Activated naive CD8-positive, alpha-beta T cell treated with anti-CD3 and anti-CD28 coated beads, Interleukin-2, amount 50 U/mL, for 16 hours (primary cell): ENCODE measurements at places on chromosomes 3 and 15.

GRCh38 chr3:197508461-197508860, 47.3 kb downstream of the BDH1 start:
- no peak for DNase-seq

GRCh38 chr3:107452436-107452835, 70.3 kb upstream of the BBX start:
- no peak for DNase-seq

GRCh38 chr3:169147238-169148008, 516.1 kb downstream of the MECOM start:
- DNase-seq, result no peak

- no peak for DNase-seq
Measured at GRCh38 chr3:160583451-160583850, 18.1 kb upstream of the KPNA4 start.

DNA sequence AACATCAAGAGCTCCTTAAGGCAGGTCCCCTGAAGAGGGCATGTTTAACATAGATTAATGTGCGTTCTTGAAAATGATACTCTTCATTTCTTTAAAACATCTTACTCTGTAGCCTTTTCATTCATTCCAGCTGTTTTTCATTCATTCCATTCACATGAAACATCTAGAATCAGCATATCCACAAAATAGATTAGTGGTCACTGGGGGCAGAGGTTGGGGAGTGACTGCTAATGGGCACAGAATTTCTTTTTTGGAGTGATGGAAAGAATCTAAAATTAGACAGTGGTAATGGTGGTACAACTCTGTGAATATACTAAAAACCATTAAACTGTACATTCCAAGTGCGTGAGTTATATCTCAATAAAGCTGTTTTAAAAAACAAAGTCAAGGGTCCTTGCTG, 15.4 kb upstream of the CXCR6 start:
- no peak for DNase-seq

- no peak for DNase-seq
Measured at GRCh38 chr15:75759416-75760130, 46.9 kb upstream of the CSPG4 start.

- DNase-seq, result no peak
Measured at GRCh38 chr3:16609927-16610580, 4.8 kb upstream of the DAZL start.

GRCh38 chr3:136805795-136806194, 13.1 kb upstream of the SLC35G2 start:
- DNase-seq, result no peak

GRCh38 chr15:51155891-51156290, 61.2 kb upstream of the TNFAIP8L3 start:
- no peak for DNase-seq

- DNase-seq, result no peak
Measured at GRCh38 chr15:31031471-31032067, 40.1 kb upstream of the MTMR10 start.

GRCh38 chr3:90007778-90008499, 900.5 kb downstream of the EPHA3 start:
- no peak for DNase-seq

DNA sequence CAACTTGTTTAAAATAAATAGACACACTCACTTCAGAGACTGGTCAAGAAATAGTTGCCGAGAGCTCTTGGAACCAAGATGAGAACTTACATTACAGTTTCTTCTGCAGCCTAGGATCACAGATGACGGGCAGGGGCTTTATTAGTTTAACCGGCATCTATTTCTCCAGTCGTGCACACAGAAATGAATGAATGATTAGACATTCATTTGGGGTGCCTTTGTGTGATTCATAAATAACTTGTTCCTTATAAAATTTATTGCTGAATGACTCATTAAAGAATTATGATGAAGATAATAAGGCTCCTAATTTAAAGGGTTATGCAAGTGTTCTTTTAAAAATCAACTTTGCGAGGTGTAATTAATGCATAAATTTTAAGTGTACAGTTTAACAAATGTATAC, 20.8 kb downstream of the NFKBIZ start:
- no peak for DNase-seq

DNA sequence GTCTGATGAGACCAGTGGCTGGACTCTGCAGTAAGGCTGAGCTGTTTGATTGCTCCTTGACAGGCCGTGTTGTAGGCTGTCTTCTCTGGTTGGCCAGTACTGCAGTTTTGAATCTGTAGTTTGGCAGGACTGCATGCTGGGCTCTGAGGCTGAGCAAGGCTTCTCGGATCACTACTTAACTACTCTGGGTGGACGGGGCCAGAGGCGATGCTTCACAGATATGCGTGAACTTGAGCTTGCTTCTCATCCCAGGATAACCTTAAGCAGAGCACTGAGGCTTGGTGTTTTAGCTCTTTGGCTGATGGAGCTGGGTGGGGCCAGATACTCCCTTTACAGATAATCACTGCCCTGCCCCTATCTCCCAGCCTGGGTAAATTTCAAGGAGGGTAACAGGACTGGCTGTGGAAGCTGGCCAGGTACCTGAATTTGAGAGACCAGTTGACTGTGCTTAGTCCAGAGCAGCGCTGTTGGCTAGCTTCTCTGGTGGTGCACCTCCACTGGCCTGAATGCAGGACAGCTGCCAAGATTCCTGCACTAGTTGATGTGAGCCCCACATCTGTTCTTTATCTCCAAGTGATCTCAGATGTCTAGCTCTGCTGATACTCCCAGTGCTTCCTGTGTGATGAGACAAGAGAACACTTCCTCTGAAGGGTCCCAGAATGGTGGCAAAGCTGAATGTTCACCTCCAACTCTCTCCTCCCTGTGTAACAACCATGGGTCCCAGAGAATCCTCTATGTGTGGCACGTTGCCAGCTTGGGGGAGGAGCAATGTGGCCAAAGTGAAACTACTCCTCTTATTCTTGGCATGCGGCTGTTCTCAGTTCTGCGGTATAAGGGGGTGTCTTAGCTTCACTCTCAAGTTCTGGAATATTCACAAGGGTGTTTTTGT, 37.9 kb downstream of the RPL39L start:
- DNase-seq, result peak; percentile 9

DNA sequence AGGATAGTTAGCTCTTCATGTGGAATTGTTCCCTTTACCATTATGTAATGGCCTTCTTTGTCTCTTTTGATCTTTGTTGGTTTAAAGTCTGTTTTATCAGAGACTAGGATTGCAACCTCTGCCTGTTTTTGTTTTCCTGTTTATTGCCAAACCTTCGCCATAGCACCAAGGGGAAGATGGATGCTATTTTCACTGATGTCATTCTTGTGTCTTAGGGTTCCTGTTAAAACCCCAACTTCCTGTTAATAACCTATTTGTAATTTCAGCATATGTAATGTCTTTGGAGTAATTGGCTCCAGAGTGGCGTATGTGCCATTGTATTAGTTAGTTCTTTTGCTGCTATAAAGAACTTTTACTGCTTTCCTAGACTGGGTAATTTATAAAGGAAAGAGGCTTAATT, 10.8 kb downstream of the SAMMSON start:
- DNase-seq, result no peak

DNA sequence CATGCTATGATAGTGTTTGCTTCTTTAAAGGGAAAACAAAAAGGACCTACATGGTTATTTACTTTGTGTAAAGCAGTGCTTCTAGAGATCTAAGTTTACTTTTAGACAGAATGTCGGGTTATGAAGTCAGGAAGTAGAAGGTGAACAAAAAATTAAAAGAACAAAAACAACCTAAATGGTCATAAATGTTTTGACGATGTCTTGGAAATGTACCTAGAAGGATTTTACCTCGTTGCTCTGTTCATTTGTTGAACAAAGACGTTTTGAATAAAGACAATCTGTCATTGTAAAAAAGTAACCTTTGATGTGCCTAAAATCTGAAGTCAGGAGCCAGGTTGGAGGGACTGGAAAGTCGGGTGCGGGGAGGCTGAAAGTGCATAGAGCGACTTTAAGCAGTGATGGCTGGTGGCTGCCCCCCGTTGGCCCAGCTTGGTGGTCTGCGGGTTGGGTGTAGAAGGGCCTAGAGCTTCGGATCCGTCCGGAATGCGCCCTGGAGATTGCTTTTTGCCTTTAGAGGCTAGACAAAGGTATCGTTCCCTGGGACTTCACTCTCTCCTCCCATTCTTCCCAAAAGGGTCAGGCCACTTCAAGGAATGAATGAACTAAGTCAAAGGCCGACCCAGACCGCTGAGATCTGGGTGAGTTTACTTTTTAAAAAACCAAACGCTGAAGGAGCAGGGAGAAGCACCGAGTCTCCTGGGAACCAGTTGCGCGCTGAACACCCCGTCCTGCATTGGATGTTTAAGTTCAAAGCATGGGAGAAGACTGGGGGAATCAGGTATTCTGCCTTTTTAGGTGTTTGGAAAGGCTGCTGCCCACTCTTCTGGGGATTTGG, 2.1 kb downstream of the SOX14 start:
- no peak for DNase-seq

- DNase-seq, result no peak
Measured at GRCh38 chr3:133468251-133468721, 68.4 kb downstream of the BFSP2 start.

GRCh38 chr3:13045904-13046568, 27.2 kb downstream of the IQSEC1 start:
- DNase-seq, result no peak

DNA sequence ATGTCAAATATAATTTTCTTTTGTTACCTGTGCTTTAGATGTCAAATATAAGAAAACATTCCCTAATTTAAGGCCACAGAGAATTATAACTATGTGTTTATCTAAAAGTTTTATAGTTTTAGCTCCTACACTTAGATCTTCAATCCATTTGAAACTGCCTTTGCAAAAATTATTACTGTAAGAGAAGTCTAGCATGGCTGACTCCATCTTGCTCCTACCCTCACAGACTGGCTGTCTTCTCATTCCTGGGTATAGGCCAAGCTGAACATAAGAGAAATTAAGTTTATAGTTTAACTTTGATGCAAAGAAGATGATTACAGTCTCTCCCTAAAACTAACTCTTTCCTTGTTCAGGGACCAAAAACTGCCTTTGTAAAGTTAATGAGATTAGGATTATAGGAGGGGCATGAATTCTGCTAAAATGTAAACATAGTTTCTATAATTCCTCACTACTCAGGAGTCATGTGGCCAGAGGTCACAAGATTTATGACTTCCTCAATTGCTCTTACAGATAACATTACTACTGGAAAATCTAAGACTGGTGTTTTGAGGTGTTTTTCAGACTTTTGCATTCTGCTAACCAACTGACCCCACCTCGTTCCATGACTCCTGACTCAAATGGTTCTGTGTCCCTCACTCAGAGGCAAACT, 184.0 kb downstream of the BCHE start:
- DNase-seq, result no peak

GRCh38 chr15:70954171-70954570, 61.5 kb downstream of the LRRC49 start:
- no peak for DNase-seq

- DNase-seq, result no peak
Measured at GRCh38 chr3:74844428-74844827, 230.0 kb upstream of the CNTN3 start.

DNA sequence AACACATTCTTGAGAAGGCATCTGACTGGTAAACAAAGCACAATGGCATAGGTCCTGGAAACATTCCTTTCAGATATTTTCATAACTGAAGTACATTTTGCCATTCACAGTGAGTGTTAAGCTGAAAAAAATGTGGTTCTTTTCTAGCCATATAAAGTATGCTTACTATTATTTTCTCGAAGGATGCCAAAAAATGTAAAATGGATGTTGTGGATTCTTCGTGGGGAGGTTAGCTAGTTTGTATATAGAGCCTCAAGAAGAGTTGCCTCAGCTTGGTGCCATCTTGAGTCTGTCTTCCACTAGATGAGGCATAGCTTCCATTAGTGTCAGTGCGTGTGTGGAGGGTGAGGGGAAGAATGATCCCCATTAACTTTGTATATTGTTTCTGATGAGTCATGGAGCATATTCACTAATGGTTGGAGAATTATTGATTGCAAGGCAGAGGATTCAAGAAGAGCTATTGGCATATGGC, 4.1 kb downstream of the MBNL1 start:
- no peak for DNase-seq

GRCh38 chr3:55091381-55092225, 163.7 kb upstream of the LRTM1 start:
- DNase-seq, result no peak

DNA sequence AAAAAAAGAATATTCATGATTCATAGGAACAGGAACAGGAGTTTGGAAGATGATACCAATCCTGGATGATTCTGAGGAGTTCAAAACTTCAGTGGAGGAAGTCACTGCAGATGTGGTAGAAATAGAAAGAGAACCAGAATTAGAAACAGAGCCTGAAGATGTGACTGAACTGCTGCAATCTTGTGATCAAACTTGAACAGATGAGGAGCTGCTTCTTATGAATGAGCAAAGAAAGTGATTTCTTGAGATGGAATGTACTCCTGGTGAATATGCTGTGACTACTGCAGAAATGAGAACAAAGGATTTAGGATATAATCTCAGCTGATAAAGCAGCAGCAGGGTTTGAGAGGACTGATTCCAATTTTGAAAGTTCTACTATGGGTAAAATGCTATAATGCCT, 72.7 kb downstream of the GSK3B start:
- no peak for DNase-seq

DNA sequence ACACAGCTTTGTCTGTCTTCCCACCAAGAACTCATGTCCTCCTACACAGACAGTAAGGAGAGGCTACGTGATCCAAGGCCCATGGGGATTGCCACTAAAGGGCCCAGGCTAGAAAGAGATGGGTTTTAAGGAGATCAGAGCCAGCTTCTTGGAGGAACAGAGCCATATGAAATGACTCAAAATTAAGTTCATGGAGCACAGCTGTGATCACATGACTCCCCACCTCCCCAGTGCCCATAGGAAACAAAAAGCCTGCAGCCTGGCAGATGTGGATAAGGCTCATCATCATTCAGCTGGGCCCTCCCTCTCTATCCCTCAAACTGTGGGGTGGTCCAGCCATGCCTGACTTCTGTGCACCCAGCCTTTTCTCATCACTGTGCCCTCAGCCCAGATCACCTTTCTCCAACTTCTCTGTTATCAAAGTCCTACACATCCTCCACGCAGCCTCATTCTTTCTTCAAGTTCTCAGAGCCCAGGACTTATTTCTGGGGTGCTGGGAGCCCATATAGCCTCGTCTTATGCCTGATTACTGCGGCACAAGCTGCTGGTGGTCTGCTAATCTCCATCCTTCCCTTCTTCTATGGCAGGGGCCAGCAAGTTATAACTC, 137.6 kb downstream of the SMAD6 start:
- no peak for DNase-seq

DNA sequence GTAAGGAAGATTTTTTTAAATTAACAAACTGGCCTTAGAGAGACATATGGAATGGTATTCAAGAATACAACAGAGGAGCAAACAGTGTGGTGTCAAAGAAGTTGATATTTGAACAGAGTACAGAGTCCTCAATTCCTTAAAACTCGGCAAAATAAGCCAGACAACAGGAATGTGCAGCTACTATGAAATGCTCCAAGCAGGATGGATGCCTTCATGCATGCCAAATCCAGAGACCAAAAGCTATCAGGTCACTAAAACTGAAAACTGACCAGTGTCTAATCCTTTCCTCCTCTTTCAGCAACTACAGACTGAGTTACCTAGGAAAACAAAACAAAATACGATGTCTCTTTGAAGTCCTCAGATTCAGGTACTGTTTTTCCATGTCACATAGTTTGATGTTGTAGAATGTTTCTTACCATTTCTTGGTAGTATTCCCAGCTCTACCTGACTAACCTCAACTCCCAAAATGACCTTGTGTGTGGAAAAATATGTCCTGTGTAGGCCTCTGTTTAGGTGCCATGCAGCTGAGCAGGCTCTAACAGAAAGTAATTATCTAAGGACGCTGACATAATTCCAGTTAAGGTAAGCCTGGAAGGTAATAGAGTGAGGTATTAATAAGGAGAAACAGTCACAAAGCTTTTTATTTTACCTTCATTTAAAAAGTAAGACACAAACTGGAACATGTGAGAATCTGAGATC, 46.9 kb downstream of the TBL1XR1 start:
- DNase-seq, result no peak

GRCh38 chr3:33897306-33897705, 98.9 kb downstream of the PDCD6IP start:
- DNase-seq, result no peak
